ENCODE measurements at places on chromosomes 5 and 9.

DNA sequence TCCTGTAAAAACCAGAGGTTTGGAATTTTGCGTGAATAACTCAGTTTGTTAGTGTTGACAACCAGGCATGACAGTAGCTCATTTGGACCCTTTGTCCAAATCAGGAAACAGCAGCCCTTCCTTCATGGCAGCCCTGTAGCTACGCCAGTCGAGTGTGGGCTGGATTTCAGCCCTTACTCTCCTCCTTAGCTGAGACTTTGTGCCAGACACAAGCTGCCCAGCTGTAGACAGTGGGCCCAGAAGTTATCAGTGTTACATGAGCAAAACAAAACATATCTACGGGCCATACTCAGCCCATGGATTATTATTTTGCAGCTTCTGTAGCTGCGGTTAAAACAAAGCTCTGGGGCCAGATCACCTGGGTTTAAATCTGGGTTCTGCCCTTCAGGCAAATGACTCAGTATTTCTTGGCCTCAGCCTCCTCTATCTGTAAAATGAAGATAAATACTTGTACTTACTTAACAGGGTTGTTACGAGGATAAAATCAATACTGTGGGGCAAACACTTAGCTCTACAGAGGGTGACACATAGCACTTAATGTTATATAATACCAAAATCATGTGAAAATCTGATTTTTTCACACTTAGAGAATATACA, 76.9 kb downstream of the GHR start:
- DNase-seq = no peak

GRCh38 chr5:62771341-62771740, 192.7 kb downstream of the LRRC70 start:
- DNase-seq = no peak

GRCh38 chr5:151949701-151950308, 25.2 kb upstream of the GLRA1 start:
- DNase-seq = no peak

- DNase-seq = no peak
These were observed 5.1 kb downstream of the MLANA start for GRCh38 chr9:5895782-5896181.

DNA sequence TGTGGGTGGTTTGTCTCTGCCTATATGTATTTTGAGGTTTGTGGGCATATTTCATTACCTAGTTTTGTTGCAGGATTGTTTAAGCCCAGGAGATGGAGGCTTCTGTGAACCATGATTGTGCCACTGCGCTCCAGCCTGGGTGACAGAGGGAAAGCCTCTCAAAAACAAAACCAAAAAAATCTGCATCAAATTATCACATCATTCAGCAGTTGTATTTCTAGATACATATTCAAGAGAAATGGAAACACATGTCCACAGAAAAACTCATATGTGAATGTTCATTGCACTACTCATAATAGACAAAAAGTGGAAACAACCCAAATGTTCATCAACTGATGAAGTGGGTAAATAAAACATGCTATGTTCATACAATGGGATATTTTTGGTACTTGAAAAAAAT, 29.9 kb downstream of the HSPA4 start:
- DNase-seq = no peak

GRCh38 chr9:136003411-136004218, 42.4 kb upstream of the UBAC1 start:
- DNase-seq = no peak

- no peak for DNase-seq
These were observed 32.8 kb downstream of the SECISBP2 start for GRCh38 chr9:89350988-89351557.

DNA sequence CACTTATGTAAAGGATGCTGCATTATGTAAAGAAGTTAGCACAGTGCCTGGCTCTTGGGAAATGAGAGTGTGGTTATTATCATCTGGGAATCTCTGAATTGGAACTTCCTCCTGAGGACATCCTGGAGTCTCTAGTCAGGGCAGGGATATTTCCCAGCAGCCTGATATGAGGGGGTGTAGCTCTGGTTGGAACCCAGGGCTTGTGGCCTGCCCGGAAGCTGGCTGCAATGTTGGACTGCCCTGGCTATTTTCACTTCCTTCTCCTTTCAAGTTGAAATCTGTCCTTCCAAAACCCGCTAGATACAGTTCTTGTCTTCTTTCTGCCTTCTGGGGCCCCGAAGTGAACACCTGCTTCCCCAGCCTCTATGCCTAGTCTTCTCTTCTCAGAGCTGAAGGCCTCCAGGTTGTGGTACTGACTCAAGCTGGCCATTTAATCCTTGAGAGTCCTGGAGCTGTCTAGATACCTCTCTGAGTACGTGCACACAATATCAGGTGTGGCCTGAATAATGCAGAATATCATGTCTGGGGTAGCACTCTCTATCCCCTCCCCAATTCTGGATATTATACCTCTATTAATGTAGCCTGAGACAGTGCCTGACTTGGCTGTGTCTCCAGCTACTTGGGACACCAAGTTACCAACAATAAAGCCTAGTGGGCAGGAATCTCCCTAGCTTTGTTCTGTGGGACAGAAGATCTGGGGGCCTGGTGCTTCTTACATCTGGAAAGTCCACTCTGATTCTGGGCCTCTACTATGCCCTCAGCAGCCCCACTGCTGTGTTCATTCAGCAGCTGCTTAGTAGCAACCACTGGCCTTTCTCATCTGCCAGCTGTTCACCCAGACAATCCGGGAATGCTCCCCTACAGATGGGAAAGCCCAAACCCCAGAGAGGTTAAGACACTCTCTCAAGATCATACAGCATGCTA, 45.0 kb downstream of the SLC6A7 start:
- DNase-seq = no peak

DNA sequence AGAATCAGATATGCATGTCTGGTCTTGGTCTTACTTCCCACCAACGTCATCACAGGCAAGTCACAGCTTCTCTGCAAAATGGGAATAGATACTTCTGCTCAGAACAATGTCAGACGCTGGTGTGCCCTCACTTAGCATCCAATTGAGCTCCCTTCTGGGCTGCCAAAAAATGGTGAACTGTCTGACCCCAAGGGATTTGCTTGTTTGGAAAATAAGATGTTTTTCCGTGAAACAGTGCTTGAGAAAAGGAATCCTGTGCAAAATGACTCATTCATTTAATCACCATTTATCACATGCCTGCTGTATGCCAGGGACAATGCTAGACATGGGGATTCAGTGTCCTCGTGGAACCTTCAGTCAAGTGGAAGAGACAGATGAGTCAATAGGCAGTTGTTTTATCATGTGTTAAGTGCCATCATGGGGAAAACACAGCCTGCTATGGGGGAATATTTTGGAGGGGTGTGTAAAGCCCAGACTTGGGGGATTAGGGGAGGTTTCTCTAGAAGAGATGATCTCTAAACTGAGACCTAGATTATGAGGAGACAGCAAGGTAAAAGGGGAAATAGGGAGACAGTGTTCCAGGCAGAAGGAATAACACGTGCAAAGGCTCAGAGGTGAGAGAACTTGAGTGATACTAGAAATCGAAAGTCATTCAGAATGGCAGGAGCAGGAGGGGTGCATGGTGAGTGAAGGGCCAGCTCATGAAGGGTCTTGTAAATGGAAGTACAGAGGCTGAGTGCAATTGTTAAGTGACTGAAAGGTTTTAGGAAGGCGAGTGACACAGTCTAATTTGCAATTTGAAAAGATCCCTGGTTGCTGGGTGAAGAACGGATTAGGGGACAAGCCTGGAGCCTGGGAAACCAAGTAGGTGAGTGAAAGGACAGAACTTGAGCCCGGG, 3.9 kb downstream of the NIPAL4 start:
- DNase-seq = no peak

DNA sequence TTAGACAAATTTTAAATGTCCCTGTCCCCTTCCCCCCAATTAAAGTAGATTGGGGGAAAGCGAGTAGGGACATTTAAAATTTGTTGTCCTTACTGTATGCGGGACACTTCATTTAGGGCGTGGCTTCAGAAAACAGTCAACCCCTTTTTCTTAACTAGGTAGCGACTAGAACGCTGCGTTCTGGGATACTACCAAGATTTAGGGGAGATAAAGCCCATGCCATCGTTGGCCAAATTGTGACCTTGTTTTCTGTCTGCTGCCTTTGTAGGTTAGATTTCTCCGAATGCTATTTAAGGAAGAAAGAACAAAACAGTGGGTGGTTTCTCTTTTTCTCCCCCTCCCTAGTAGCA, 1.2 kb downstream of the CKS2 start:
- no peak for DNase-seq

DNA sequence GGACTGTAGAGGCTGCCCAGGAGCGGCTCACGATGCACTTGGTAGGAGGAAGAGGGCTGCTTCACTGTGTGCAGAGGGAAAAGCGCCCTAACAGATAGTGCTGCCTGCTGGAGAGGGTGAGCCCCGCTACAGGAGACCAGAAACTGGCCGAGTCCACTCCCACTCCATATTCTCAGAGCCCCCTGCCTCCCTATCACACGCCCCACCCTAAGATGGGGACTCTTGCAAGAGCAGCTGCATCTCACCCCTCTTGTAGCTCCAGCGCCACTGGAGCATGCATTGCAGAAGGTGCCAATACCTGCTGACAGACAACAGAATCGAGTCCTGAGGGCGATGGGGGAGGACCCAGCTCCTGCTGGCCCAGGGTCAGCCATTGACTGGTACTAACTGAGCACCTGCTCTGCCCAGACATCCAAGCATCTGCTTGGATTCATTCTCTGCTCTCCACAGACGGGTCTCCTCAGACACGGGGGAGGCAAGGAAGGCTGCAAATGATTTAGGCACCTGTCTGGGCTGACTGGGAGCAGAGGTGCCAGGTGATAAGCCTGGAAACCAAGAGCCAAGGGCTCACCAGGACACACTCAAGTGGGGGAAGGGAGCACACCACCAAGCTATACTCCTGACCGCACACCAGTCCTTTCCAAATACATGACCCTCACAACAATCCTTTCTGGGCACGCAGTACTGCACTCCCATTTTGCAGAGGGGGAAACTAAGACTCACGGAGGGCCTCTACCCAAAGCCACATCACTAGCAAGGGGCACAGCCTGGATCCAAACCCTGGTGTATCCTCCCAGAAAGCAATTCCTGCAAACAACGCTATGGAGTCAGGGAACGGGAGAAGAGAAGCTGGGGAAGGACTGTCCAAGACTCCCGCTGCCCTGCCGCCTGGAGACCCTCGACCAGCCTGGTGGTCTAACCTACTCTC, 1.6 kb downstream of the BICD2 start:
- DNase-seq = no peak

- no peak for DNase-seq
These were observed 19.4 kb downstream of the TARS1 start for GRCh38 chr5:33460210-33460609.

DNA sequence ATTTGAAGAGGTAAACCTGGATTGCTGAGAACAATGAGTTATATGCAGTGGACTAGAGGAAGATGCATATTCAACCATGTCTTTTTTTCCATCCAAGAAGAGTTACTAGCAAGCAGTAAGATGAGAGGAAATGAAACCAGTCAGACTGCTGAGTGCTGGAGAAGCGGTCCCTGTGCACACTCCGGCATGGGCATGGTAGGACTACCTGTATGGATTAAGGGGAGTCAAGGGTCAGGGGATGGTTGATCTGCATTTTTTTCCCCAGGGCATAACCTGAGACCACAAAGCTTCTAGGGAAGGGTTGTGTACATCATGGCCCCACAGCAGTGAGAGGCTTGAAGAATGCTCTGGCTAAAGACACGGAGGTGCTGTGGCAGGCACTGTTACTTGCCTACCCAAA, 76.6 kb upstream of the ZNF169 start:
- no peak for DNase-seq

DNA sequence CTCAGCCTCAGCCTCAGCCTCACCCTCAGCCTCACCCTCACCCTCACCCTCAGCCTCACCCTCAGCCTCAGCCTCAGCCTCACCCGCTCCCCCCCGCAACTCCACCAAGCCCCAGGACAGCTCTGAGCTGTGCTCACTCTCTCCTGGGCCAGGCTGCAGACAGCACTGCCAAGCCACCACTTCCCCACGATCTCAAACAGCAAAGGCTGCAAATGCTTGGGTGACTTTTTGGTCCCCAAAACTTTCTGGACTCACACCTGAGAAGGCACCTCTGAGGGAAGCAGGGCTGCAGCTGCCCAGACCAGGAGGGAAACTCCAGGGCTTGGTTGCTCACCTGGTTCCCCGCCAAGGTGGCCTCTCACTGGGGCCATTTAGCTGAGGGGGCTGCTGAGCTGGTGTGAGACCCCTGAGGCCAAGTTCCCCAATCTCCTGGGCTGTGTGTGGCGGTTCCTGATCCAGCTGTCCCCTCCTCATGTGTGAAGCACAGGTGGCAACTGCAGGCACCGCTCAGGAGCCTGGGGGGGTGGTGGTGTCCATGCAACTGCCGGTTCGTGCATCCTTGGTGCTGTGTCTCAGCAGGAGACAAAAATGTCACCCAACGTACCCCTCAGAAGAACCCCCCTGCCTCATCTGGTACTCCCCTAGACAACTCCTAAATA, 17.8 kb downstream of the MRPL36 start:
- no peak for DNase-seq

DNA sequence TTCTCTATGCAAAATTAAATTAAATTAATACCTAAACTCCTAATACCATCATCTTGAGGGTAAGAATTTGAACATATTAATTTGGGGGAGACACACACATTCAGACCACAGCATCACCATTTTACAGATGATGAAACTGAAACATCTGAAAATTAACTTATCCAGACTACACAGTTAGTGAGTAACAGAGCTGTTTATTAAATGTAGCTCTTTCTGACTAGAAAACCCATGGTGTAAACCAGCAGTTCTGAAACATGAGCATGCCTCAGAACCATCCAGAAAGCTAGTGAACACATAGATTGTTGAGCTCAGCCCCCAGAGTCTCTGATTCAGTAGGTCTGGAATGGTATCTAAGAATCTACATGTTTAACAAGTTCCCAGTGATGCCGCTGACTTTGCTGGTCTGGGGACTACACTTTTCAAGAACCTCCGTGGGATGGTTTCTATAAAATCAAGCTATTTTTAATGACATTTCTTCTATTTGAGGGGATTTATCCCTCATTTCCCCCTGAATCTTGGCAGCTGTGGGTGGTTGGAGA, 113.5 kb downstream of the RORB start:
- no peak for DNase-seq

GRCh38 chr5:147927901-147928300, 21.6 kb upstream of the C5orf46 start:
- no peak for DNase-seq

GRCh38 chr9:113296796-113297558, 6.2 kb downstream of the RNF183 start:
- no peak for DNase-seq

DNA sequence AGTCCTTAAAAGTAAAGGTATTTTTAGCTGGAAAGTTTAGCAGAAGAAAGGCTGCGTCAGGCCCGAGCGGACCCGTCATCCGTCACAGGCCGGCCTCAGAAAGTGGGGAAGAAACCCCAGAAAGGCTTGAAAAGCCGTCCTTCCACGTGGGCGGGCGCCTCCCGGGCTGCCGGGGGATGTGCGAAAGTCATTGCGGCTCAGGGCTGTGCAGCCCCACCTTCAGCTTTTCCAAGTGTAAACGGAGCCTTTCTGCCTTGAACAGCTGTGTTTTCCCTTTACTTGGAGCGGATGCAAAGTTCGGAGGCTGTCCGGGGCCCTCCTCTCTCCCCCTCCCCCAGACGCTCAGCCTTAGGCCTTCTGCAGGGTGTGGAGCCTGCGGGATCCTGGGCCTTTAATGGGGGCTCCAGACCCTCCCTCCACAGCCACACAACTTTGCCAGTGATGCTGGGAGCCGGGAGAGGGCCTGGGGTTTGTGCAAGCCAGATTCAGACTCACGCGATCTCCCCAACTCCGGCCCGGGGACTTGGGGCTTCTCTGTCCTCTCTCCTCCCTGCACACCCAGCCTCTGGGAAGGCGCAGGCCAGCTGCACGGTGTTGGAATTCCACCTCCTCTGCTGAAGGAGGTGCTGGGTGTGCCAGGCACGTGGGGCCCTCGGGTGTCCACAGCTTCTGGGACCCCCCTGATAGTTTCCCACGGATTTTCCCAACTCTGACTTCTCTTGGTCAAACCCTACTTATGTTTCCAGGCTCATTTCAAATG, 95.5 kb upstream of the RAPGEF1 start:
- DNase-seq = no peak
